ENCODE measurements at places on chromosomes 5 and 9. TPM values are rescaled to one million over a fixed set of nuclear protein-coding genes. Genes with fewer than 3 reads are reported as not detected.

KCTD16 gene
- total RNA-seq, result not detected

ARHGEF37 gene
- 2.7 TPM for total RNA-seq

SH3TC2 gene
- 12.3 TPM for total RNA-seq

ANKRD20A1 gene
- 0.61 TPM for total RNA-seq

FREM1 gene
- not detected for total RNA-seq

GLIPR2 gene
- 2.4 TPM for total RNA-seq

PCDHGB2 gene
- total RNA-seq, result under 0.01 TPM

GRCh38 chr9:135038331-135038730, 49.1 kb upstream of the OLFM1 start:
- DNase-seq, result no peak

GRCh38 chr5:170736966-170737365, 46.6 kb upstream of the GABRP start:
- no peak for DNase-seq

GRCh38 chr9:70479880-70480291, 65.4 kb upstream of the KLF9 start:
- peak; percentile 66 for DNase-seq

GRCh38 chr5:138028971-138029365, 3.9 kb downstream of the FAM13B start:
- no peak for DNase-seq

DNA sequence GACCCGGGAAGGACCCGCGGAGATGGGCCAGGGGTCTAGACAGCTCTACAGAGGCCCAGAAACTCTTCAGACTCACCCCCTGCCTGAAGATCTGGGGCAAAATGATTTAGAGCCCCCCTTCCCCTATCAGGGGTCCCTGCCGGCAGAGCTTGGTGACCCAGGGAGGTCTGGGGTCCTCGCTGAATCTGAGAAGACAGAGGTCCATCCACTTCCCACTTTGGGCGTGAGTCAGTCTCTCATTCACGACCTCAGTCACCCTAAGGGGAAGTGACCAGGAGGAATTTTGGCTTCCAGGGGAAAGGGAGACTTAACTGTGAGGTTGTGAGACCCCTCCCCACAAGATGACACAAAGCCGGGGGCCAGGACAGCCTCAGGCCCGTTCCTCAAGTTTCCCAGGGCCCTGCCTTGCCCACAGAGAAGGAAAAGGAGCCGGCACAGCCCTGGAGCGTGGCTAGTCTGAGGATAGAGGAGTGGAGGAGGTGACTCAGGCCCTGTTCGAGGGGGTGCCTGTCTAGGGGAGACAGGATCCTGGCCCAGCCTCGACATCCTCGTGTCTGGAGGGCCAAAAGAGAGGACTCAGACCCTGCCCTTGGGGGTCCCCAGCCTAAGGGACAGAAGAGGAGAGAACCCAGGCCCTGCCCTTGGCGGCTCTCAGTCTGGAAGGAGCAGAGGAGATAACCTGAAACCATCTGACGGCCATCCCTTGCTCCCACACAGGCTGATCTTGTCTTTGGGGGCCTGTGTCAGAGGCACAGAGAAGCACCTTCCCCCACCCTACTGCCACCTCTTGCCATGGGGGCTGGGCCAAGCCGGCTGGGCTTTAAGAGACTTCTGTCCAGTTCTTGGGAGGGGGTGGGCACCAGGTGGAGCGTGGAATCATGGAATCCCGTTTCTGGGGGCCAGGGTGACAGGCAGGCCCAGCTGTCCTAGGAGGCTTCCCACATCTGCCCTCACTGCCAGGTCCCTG, 889 bp downstream of the PDLIM4 start:
- peak; percentile 47 for DNase-seq

- DNase-seq, result peak; percentile 39
Measured at GRCh38 chr5:37756248-37756647, 83.6 kb downstream of the GDNF start.

DNA sequence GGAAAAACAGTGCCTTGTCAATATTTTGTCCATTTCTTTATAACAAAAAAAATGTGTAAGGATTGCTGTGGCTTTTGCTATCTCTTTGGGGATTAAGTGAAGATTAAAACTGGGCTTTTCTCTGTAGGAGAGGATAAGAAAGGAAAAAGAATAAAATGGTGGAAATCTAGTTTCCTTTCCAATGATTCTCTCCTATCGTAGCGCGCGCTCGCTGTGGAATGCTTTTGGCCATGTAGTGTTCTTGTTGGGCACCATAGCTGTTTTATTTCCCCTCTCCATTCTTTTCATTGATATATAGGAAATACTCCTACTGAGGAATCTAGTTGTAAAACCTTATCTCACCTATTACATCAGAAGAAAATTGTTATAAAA, 1.5 kb downstream of the STXBP1 start:
- DNase-seq, result no peak

DNA sequence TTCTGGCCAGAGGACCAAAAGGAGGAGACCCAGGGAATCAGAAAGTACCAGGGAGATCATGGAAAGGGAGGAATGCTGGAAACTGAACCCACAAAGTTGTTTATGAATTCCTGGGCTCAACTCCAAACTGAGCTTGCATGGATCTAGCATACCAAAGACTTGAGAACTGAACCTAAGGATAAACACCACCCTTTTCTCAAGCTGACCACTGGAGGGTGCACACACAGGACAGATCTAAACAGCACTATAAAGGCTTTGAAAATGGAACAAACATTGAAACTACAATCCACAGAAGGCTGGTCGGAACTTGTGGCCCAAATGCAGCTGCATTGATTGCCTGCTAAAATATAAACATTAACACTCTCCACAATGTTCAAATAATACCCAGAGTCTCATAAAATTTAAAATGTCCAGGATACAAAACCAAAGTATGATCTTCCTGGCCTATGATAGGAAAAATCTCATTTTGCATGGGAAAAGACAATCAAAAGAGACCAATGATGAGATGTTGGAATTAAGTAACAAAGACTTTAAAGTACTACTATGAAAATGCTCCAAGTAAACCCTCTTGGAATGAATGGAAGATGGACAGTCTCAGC, 15.6 kb upstream of the IRF1 start:
- no peak for DNase-seq

All from foreskin keratinocyte (primary cell).